ENCODE measurements at places on chromosomes 16 and 17. TPM values are rescaled to one million over a fixed set of nuclear protein-coding genes. Genes with fewer than 3 reads are reported as not detected.

DNA sequence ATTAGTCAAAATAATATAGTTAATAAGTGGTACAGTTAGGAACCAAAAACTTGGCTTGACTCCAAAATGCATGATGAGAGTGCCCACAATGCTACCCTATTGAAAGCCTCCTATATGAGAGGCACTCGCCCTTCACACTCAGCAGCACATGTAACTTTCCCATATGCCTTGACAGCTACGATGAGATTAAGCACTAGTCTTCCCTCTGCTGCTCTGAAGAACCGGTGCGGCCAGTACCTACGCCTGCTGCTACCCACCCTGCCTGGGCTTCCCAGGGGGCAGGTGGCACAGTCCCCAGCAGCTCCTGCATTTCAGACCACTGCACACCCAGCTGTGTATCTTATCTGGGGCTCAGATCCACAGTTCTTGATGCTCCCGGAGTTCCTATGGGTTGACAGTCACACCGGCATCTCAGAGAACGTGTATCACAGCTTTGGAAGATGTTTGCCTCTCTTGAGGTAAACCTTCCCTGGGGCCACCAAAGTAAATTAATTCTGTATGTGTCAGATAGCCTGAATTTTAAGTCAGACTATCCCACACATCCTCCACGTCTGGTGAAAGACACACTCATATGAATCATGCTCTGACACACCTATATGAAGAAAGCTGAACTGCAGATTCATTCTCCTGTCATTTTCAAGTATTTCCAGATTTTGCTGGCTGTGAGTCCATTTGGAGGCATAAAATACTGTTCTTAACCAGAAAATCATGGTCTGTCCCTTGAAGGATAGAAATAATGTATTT lies 77.8 kb downstream of the MYH10 start:
- H3K4me1 ChIP-seq = no peaks in the 10 kb centered on the region
- H3K27ac ChIP-seq = no peak overlapping the region
- no peaks in the 10 kb centered on the region for H3K27me3 ChIP-seq
- H3K36me3 ChIP-seq = peaks cover 18% of the 10 kb centered on the region
- no peak for DNase-seq

- H3K36me3 ChIP-seq = peaks cover 3% of the 10 kb centered on the region
- no peak overlapping the region for H3K27ac ChIP-seq
- H3K4me3 ChIP-seq = no peak overlapping the region
- peak; percentile 81 for DNase-seq
These were observed 17.9 kb downstream of the NME2 start for GRCh38 chr17:51184124-51184523.

GRCh38 chr17:35313875-35314409 lies 59.5 kb downstream of the SLFN11 start:
- H3K36me3 ChIP-seq = no peaks in the 10 kb centered on the region
- no peak overlapping the region for H3K27ac ChIP-seq
- H3K27me3 ChIP-seq = no peaks in the 10 kb centered on the region
- peaks cover 3% of the 10 kb centered on the region for H3K4me1 ChIP-seq
- no peak for DNase-seq
- H3K4me3 ChIP-seq = no peak overlapping the region

DNA sequence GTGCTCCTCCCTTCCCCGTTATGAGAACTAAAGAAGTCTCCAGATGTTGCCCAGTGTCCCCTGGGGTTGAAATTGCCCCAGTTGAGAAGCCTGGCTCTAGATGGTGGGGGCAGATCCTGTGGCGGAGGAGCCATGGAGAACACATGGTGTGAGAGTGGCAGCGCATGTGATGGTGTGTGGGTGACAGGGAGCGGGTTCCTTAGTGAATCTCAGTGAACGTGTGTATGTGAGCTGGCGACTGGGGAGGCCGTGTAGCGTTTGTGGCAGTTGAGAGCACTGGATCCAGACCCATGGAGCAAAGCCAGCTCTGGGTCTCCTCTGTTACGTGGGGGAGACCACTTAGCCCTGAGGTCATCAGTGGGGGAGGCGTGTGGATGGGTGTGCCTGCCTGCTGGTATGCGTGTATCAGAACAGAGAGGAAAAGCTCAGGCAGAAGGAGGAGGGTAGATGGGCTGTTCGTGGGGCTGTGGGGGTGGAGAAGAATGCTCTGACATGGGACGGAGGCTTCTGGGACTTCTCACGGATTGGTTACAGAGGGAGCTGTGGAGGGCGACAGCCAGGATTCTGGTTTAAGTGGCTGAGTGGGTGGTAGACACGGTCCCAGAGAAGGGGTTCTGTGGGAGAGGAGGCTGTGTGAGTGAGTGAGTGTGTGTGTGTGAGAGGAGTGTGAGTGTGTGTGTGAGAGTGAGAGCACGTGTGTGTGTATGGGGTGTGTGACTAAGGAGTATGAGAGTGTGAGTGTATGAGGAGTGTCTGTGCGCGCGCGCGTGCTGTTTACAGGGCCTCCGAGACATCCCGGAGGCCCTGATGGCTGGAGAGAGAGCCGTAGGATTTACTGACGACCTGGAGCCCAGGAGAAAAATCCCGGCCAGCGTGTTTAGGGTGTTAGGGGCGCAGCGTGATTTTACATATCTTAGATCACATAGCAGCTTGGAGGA lies 193.8 kb downstream of the SNX29 start:
- no peak overlapping the region for H3K27ac ChIP-seq
- H3K36me3 ChIP-seq = no peaks in the 10 kb centered on the region
- DNase-seq = no peak
- H3K27me3 ChIP-seq = no peaks in the 10 kb centered on the region

DNA sequence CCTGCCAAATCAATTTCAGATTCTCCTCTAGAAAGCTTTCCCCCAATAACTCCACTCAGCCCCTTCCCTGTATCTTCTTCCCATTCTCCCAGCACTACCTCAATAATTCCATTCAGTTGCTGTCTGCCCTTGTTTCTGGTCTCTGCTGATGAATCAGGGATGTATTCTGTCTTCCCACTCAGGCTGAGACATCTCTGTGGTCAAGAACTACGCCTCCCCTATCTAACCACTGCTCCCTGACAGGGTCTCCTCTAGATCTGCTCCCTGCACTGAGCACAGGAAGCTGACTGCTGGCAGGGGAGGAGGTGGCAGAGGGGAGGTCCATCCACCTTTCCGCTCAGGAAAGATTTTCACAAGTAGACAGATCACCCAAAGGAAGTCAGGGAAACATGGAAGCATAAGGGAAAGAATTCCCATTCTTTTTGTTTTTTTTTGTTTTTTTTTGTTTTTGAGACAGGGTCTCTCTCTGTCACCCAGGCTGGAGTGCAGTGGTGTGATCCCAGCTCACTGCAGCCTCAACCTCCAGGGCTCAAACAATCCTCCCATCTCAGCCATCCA lies 16.9 kb upstream of the SP2 start:
- DNase-seq = no peak
- H3K27ac ChIP-seq = no peak overlapping the region
- peaks cover 7% of the 10 kb centered on the region for H3K4me1 ChIP-seq
- peaks cover 9% of the 10 kb centered on the region for H3K27me3 ChIP-seq

- DNase-seq = no peak
- H3K4me1 ChIP-seq = no peaks in the 10 kb centered on the region
- no peaks in the 10 kb centered on the region for H3K27me3 ChIP-seq
- no peak overlapping the region for H3K4me3 ChIP-seq
- H3K36me3 ChIP-seq = no peaks in the 10 kb centered on the region
- H3K27ac ChIP-seq = no peak overlapping the region
These were observed 22.0 kb upstream of the SSTR5 start for GRCh38 chr16:1050516-1050915.

DNA sequence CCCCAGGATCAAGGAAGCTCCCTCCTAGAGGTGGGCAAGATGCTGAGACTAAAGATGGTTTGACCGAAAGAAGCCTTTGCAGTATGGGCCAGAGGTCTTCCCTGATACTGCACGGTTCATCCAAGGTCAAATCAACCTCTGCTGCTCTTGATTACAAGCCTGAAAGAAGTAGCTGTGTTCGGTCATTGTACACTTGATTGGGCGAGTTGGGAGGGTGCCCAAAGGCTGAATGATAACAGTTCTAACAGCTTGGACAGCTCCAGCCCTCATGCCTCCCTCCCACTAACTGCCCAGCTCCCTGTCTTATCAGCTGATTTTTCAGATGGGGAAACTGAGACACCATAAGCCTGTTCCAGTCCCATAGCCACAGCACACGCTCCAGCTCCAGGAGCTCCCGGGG lies 42.8 kb downstream of the ABCC12 start:
- H3K36me3 ChIP-seq = no peaks in the 10 kb centered on the region
- DNase-seq = no peak
- no peak overlapping the region for H3K27ac ChIP-seq
- no peaks in the 10 kb centered on the region for H3K4me1 ChIP-seq
- H3K4me3 ChIP-seq = no peak overlapping the region
- H3K27me3 ChIP-seq = no peaks in the 10 kb centered on the region

- H3K36me3 ChIP-seq = no peaks in the 10 kb centered on the region
- no peak overlapping the region for H3K27ac ChIP-seq
- no peaks in the 10 kb centered on the region for H3K27me3 ChIP-seq
- H3K4me1 ChIP-seq = no peaks in the 10 kb centered on the region
These were observed 430.4 kb downstream of the WWOX start for GRCh38 chr16:78529881-78530280.

GRCh38 chr17:7560172-7561027 lies 1.3 kb upstream of the SENP3 start:
- no peaks in the 10 kb centered on the region for H3K27me3 ChIP-seq
- H3K36me3 ChIP-seq = peaks cover 5% of the 10 kb centered on the region
- peaks cover 36% of the 10 kb centered on the region for H3K4me1 ChIP-seq
- H3K27ac ChIP-seq = no peak overlapping the region
- peak; percentile 56 for DNase-seq
- no peak overlapping the region for H3K4me3 ChIP-seq

- no peak for DNase-seq
- no peaks in the 10 kb centered on the region for H3K36me3 ChIP-seq
- no peaks in the 10 kb centered on the region for H3K27me3 ChIP-seq
- H3K27ac ChIP-seq = no peak overlapping the region
- no peak overlapping the region for H3K4me3 ChIP-seq
These were observed 283.9 kb upstream of the EEF2KMT start for GRCh38 chr16:5381481-5381880.

Gene LGALS9
- 83.3 TPM for polyA plus RNA-seq

Gene KRTAP2-4
- polyA plus RNA-seq = not detected

Gene TMC7
- polyA plus RNA-seq = 5.7 TPM

Gene BAIAP2
- 14.7 TPM for polyA plus RNA-seq

Gene GPATCH8
- polyA plus RNA-seq = 14.6 TPM

All from endothelial cell of umbilical vein (primary cell).